NCI-H774 (cell line): ENCODE measurements at places on chromosomes 5 and 9.

- DNase-seq = peak; percentile 83
Observed at GRCh38 chr9:129446828-129447550, 173.9 kb downstream of the C9orf50 start.

DNA sequence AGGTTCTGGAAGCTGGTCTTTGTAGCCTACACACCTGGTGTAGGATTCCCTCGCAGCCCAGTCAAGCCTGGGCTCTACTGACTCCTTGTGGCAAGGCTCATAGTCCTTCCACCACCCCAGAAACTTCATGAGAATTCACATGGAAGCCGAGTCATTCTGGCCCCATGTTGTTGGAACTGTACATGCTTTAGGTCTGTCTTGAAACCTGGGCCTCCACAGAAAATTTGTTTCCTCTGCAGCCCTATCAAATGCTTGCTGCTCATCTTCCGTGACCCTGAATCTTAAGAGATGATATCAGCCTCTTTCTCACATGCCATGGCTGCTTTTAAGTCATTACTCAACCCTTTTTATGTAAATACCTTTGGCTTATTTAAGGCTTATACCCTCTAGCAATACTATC is 113.4 kb upstream of the GRHPR start:
- no peak for DNase-seq

DNA sequence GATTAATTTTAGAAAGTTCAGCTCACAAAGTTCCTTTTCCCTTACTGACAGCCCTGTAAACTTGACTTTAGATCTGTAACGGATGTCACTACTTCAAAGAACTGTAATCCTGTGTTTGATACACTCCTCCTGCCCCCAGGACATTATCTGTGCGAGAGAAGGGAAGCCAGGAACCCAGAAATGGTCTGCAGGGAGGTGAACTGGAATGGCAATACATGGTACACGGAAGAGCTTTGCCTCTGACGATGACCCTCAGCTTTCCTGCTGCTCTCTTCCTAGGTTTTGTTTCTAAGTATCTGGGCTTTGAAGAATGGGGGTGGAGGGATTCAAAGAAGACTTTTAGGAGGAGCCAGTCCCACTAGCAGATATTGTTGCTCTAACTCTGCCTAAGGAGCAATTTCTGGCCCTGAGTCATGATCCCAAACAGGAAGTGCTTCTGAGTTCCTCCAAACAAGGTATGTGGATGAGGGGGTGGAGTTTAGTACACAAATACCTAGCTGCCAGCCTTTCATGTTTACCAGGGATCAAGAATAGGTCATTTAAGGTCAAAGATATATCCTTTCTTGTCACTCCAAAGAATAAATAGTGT is 43.4 kb upstream of the TMC1 start:
- peak; percentile 4 for DNase-seq

DNA sequence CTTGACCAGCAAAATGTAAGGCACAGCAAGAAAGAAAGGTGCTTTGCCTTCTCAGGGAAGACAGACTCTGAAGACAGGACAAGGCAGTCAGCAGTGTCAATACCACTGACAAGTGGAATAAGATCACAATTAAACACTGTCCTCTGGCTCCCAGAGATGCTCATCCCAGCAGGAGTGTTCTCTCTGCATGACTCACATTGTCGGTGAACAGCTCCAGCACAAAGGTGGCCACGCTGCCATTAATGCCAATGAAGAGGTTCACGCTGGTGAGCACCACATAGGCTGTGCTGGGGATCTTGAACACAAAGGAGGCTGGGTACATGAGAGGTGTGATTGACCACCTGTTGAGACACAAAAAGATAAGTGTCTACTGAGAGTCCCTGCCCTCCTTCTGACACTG is 31.9 kb downstream of the NIPSNAP3B start:
- DNase-seq = no peak

GRCh38 chr5:143812085-143812705 is at the start of gene HMHB1:
Gene HMHB1 (plus strand): TSS chr5:143812161.
- DNase-seq = no peak
